ENCODE measurements at places on chromosomes 16 and 17.

GRCh38 chr16:50267651-50268050 is 1.3 kb downstream of the ADCY7 start:
- H3K27ac ChIP-seq, result no peak overlapping the region
- H3K27me3 ChIP-seq, result no peaks in the 10 kb centered on the region
- H3K4me3 ChIP-seq, result no peak overlapping the region
- no peak for DNase-seq
- no peaks in the 10 kb centered on the region for H3K36me3 ChIP-seq

DNA sequence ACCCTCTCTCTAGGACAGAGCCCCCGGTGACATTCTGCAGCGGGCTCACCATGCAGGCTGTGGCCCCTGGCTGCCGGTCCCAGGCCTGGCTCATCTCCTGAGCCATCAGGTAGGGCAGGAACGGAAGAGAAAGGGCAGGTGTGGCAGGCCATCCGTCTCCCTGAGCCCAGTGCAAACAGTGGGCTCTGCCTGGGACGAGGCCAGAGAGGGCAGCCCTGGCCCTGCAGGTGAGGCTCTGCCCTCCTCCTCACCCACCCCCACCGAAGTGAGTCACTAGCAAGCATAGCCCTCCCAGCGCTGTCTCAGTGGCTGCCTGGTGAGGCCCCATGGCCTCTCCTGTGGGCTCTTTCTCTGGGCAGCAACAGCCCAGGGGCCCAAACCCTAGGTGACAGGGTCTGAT is 14.5 kb downstream of the OTOP3 start:
- no peak overlapping the region for H3K4me3 ChIP-seq
- H3K27me3 ChIP-seq, result no peaks in the 10 kb centered on the region
- H3K36me3 ChIP-seq, result no peaks in the 10 kb centered on the region
- H3K4me1 ChIP-seq, result no peaks in the 10 kb centered on the region
- no peak overlapping the region for H3K27ac ChIP-seq
- DNase-seq, result peak; percentile 38

DNA sequence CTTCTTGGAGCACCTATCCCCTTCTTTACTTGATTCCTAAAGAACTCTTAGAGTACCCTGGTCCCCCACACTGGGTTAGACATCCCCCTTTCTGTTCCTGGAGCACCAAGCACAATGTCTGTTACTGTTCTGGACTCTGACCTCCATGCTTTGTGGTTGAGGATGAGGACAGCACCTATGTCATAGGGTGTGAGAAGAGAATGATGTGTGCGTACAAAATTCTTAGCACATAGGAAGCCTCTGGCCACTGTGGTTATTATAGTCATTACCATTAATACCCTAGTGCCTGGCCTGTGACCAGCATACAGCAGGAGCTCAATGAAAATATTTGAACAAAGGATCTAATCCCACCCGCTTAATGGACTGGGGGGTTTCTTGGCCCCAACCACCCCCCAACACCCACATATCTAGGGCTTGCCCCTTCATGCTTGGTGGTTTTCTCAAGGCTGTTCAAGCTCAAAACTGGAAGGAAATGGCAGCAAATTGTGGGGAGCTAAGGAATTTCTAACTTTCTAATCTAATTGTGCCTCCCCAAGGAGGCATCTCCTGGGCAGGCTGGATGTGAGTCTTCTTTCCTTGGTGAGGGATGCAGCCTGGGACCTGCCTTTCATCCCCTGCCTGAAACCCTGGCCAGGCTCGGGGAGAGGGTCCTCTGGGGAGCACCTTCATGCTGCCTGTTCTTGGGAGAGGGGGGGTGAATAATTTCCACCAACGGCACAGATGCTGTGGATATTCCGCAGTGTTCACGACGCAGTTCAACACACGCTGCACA is 1.5 kb upstream of the CMIP start:
- H3K4me3 ChIP-seq, result no peak overlapping the region
- no peak for DNase-seq
- H3K27me3 ChIP-seq, result no peaks in the 10 kb centered on the region
- no peaks in the 10 kb centered on the region for H3K36me3 ChIP-seq
- H3K4me1 ChIP-seq, result peaks cover 21% of the 10 kb centered on the region

GRCh38 chr17:32445074-32445415 is 735 bp downstream of the PSMD11 start:
- peak; percentile 43 for DNase-seq
- H3K4me1 ChIP-seq, result peaks cover 16% of the 10 kb centered on the region
- no peaks in the 10 kb centered on the region for H3K27me3 ChIP-seq
- H3K36me3 ChIP-seq, result no peaks in the 10 kb centered on the region
- H3K4me3 ChIP-seq, result peak overlapping the region; percentile 47

DNA sequence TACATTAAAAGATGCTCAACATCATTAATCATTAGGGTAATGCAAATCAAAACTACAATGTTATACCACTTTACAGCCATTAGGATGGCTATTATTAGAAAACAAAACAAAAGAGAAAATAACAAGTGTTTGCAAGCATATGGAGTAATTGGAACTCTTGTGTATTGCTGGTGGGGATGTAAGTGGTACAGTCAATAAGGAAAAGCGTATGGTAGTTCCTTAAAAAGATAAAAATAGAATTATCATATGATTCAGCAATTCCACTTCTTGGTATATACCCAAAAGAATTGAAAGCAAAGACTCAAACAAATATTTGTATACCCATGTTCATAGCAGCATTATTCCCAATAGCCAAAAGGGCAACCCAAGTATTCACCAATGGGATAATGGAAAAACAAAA is 1.4 kb upstream of the CAPNS2 start:
- H3K27me3 ChIP-seq, result no peaks in the 10 kb centered on the region
- H3K36me3 ChIP-seq, result no peaks in the 10 kb centered on the region
- DNase-seq, result no peak
- H3K4me1 ChIP-seq, result no peaks in the 10 kb centered on the region
- no peak overlapping the region for H3K4me3 ChIP-seq

- H3K4me3 ChIP-seq, result no peak overlapping the region
- no peaks in the 10 kb centered on the region for H3K27me3 ChIP-seq
- H3K36me3 ChIP-seq, result no peaks in the 10 kb centered on the region
- no peak overlapping the region for H3K27ac ChIP-seq
- H3K4me1 ChIP-seq, result peaks cover 2% of the 10 kb centered on the region
Measured at GRCh38 chr16:48049847-48050246, 105.9 kb downstream of the ABCC12 start.

DNA sequence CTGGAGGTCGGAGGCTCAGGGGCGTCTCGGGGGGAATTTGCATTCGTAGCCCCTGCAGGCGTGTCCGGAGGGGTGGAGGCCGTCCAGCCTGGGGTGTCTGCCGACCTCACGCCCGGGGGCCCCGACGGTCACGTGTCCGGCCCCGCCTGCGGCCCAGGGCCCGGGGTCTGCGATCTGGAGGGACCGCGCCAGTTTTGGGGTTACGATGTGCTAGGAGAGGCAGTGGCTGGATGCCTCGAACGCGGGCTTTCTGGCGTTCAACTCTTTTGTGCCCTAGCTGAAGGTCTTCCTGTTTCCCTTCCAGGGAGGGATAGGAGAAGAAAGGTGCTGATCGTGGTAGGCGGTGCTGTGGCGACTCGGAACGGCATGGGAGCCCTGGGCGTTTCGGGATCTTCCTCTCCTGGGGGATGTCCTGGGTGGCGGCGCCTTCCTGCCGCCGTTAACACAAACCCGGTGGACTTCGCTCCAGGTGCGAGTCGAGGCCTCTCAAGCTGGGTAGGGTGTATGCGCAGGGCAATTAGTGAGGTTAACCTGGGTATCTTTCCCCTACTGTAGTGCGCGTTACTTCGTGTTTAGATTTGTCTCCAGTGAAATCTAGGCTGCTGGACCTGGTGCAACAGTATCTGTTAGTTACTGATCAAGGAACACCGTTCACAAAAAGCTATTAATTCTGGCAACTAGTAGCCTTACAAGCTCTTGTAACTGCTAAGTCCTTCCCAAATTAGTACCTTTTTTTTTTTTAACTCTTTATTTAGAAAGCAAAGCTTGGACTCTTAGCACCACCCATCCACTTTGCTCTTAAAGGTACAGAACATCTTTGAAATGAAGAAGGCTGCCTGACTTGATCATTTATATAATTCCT is 1.3 kb downstream of the AKAP1 start:
- DNase-seq, result peak; percentile 37
- H3K27ac ChIP-seq, result peak overlapping the region; percentile 94
- H3K36me3 ChIP-seq, result no peaks in the 10 kb centered on the region
- H3K27me3 ChIP-seq, result no peaks in the 10 kb centered on the region
